ENCODE measurements at places on chromosomes 3 and 15.
A peak's percentile ranks its signal among the peaks of the same experiment; 100 is the strongest.

DNA sequence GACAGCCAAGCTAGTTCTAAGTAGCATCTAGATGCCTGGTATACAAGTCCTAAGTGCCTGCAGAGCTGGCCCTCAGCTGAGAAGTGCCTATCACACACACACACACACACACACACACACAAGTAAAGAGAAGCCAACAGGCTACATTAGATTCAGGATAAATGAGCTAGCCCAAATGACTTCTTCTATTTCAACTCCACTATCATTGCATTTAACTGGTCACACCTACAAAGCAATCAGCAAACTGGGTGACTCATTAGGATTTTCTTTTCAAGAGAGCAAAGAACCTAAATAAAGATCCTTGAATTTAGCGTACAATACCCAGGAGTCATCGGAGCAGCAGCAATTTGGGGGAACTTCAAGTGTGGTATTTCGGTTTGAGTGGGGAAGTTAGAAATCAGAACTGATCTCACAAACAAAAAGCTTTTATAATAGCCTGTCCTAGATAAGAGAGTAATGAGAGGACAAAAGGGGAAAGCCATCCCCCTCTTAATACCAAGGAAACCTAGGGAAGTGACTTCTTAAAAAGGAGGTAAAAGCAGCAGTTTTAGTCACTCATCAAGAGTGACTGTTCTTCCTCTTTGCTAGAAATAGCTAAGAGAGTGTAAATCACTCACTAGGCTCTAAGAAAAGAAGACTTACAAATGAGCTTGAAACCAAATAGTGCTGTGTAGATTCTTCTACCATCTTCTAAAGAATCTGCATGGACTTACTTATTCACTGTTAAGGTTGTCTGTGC is 112.7 kb downstream of the TNIK start:
- no peak for DNase-seq

- DNase-seq: no peak
These were observed 27.1 kb downstream of the RPSA start for GRCh38 chr3:39433642-39434041.

DNA sequence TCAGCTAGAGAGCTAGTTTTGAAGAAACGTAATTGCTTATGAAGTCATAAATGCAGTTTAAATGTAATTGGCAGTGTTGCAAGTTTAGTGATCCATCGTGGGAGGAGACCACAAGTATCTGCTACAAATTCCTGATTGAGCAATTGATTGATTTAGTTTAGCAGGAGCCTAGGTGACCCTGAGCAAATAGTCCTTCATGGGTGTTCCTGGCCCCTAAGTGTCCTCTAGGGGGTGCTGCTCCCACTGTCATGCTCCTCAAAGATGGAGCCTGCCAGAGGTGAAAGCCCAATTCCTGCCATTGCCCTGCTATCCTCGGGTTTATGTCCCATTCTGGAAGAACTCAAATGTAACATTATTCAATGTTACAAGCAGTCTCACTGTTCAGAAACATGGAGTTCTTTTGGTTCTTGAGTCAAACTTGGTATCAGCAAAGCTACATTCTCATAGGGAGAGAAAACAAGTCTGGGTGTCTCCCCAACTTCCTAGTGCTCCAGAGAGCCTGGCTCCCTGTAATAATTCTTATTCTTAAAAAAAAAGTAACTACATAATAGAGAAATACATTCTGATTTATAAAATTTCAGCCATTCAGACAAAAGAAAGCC is 29.8 kb upstream of the SENP5 start:
- peak; percentile 82 for DNase-seq

DNA sequence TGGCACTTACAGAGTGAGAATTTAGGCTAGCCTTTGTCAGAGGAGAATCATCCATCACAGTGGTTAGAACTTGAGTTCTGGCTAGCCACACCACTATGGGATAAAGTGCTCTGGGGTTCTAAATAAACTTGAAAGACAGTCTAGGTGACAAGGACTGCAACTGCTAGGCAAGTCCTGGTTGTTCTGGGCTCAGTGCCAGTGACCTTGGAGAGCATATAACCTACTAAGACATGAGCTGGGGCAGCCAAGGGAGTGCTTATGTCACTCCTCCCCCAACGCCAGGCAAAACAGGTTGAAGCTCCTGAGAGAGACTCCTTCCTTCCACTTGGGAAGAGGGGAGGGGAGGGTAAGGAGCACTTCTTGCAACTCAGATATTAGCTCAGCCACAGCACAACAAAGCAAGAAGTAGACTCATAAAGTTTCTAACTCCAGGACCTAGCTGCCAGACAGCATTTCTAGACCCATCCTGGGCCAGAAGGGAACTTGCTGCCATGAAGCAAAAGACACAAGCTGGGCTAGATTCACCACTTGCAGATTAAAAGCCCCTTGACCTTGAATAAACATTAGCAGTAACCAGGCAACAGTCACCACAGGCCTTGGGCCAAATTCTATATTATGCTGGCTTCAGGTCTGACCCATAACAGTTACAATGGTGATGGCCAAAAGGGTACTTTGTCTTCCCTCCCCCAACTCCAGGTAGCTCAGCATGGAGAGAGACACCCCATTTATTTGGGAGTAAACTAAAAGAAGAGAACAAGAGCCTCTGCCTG is 963.7 kb downstream of the PLOD2 start:
- no peak for DNase-seq

DNA sequence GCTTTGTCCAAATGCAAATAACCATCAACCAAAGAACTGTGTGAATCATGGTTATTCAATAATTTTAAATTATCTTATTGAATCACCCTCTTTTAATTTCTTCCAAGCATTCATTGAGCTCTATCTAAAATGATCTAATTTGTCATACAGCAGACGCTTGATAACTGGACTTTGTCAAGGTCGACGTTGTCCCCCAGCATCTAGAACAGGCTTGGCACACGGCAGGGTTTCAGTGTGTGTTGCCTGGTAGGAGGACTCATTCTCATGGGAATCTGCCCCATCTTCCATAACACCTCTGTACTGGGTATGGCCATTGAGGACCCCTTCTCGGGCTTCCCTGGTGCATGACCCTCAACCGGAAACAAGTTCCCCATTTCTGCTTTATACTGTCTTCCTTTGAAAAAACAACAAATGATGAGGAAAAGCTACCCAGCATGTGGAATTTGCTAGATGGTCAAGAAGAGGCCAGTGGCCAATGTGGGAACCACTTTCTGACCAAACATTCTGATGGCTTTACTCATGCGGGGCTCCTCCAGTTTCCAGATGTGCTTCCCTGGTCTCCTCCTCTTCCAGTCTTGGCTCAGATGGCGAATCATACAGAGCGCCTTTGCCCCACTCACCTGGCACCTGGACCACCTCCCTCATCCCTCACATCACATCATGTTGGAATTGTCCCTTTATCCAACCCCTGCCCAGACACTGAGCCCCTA is 41.7 kb upstream of the SEC22A start:
- DNase-seq: no peak

DNA sequence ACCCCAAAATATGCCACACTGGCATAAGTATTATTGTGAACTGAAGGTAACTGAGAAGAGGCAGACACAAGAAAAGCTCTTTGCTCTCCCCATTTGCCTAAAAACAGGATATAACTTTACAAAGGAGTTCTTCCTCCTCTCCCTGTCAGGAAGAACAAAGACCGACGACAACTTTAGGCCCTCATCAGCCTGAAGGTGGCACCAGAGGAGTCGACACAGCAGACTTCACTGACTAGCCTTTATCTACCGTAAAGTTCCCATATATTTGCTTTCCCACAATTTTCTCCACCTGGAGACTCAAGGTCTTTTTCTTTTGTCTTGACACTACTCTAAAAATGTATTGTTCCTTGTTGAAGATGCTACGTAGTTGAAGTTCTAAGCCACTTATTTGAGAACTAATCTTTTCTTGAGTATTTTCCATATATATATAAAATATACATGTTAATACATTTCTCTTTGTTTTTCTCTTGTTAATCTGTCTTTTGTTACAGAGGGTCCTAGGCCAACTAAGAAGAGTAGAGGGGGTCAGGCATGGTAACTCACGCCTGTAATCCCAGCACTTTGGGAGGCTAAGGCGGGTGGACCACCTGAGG is 16.2 kb upstream of the XIRP1 start:
- peak; percentile 82 for DNase-seq

- no peak for DNase-seq
These were observed 36.0 kb downstream of the ADAMTS9 start for GRCh38 chr3:64651741-64652241.

DNA sequence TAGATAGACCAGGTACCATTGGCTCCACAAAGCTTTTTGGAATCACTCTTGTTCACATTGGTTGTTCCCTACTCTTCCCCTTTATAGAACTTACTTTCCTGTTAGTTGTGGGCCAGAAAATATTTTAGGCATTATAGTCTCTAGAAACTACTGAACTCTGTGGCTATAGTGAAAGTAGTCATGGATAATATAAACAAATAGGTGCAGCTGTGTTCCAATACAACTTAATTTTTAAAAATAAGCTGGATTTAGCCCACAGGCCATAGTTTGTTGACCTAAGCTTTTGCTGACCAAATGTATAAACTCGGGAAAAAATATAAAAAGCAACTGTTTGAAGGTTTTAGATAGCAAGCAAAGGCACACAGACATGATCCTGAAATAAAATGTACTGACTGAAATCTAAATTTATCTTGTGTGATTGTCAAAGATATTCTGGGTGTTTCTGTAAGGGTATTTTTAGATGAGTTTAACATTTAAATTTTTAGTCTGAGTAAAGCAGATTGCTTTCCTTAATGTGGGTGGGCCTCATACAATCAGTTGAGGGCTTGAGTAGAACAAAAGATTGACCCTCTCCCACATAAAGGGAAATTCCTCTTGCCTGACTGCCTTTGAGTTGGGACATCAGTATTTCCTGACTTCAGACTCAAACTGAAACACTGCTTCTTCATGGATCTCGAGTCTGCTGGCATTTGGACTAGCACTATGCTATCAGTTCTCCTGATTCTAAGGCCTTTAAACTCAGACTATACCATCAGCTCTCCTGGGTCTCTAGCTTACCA is 13.2 kb downstream of the IQCB1 start:
- no peak for DNase-seq

GRCh38 chr3:6540981-6541380 is 319.9 kb upstream of the GRM7 start:
- no peak for DNase-seq

DNA sequence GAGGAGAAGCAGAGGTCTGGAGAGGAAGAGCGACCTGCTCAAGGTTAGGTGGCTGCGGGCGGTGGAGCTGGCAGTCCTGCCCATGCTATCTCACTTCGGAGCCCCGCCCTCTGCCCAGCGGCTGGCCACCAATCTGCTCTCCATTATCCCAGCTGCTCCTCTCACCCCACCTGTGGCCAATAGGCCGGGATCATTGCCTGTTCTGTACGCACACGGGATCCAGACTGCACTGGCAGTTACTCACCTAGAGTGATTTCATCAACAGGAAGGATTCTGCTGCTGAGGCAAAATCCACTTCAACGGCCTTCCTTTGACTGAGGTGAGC is 100.6 kb downstream of the TLE3 start:
- DNase-seq: no peak

GRCh38 chr3:9088441-9089353 is 125.4 kb upstream of the RAD18 start:
- DNase-seq: no peak

DNA sequence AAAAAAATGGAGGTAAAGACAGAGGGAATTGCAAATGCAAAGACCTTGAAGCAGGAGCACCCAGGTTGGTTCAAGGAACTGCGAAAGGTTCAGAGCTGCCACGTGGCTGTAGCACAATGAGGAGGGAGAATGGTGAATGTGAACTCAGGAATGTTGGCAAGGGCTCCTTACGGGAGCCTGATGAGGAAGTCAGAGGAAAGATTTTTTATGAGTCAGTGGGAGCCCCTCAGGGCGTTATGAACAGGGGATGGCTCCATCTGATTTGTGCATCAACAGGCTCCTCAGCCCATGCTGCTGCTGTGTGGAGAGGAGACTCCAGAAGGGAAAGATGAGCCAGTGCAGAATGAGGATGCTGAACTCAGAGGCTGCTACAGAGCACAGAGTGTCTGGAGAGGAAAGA is 194.4 kb downstream of the ARRDC4 start:
- DNase-seq: no peak

- no peak for DNase-seq
These were observed 53.1 kb downstream of the BOC start for GRCh38 chr3:113264283-113265131.

- DNase-seq: no peak
These were observed 943.8 kb downstream of the VGLL3 start for GRCh38 chr3:86047161-86047560.

- DNase-seq: no peak
These were observed 277.4 kb downstream of the ROBO1 start for GRCh38 chr3:79490165-79491028.

DNA sequence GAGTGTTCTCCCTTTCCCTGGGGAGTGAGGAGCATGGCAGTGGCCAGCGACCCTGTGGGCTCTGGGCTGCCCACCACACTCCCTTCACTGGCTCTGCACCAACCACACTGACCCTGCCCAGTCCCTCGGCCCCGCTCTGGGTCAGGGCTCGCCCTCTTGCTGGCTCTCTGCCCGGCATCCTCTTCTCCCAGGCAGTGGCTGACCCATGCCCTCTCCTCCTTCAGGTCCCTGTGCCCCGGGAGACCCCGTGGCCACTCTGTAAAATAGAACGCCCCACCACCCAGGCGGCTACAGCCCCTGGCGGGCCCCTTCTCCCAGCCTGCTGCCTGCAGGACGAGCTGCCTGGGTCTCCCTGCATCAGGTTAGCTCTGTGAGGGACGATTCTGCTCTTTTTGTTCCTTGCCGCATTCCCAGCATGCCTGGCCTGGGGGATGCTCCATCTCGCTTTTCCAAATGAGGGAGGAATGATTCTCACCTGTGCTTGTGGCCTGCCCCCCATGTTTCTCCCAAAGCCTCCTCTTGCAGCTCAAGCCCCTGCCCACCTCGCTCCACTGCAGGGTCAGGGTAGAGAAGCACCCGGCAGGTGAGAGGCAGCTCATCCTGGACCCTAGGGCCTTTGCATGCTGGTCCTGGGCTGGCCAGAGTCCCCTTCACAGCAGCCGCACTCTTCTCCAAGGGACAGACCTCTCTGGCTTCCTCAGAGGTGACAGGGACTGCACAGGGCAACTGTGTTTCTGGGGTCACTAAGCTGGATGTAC is 14.5 kb upstream of the CFAP100 start:
- no peak for DNase-seq

DNA sequence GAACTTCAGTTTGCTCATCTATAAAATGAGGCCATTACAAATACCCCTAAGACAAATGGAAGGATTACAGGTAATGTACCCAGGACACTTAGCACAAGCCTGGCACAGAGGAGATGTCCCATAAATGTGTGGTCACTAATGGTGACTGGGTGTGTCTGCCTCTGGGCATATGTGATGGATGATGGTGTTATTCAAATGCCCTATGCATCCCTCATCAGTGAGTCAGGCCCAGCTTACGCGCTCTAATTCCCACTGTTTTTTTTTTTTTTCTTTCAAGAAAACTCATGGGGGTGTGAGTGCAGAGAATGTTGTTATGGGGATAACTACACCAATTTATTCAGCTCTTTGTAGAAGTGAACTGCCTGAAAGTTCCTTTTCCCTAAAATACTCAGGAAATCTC is 23.6 kb upstream of the KIF23 start:
- DNase-seq: no peak

GRCh38 chr15:63985221-63986184 is 60.8 kb downstream of the DAPK2 start:
- no peak for DNase-seq

Measured in AML-193 (cell line).